ENCODE measurements at places on chromosomes 16 and 17.

- no peak for DNase-seq
Measured at GRCh38 chr17:51103050-51103449, 17.6 kb downstream of the SPAG9 start.

GRCh38 chr17:67504182-67504581 lies 127.1 kb downstream of the PITPNC1 start:
- no peak for DNase-seq

GRCh38 chr17:21418446-21419298 lies 42.5 kb downstream of the KCNJ12 start:
- no peak for DNase-seq

DNA sequence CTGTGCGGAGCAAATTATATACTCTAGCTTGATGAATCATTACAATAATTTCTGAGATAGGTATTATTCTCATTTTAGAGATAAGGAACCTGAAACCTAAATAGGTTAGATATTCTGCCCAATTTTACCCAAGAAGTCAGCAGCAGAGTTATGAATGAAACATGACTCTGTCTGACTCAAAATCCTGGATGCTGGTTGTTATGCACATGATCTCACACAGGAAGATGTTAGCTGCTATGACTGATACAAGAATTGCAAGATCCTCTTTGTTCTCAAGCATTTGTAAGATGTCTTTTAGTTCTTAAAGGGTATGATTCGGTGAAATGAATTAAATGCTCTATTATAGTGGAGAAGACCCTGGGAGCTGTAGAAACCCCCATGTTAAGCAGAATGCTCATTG lies 447.8 kb downstream of the KIF2B start:
- DNase-seq, result no peak

- no peak for DNase-seq
Measured at GRCh38 chr16:20344611-20345010, 7.9 kb downstream of the UMOD start.

DNA sequence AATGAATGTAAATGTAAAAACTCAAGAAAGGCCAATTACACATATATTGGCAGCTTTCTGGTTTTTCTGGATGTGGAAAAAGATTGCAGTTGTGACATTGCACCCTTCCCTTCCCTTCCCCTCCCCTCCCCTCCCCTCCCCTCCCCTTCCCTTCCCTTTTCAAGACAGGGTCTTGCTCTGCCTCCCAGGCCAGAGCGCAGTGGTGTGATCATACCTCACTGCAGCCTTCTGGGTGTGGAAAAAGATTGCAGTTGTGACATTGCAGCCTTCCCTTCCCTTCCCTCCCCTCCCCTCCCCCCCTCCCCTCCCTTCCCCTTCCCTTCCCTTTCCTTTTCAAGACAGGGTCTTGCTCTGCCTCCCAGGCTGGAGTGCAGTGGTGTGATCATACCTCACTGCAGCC lies 41.7 kb downstream of the PIK3R5 start:
- DNase-seq, result no peak

- peak; percentile 92 for DNase-seq
Measured at GRCh38 chr16:53091466-53092211, 36.8 kb downstream of the CHD9 start.

DNA sequence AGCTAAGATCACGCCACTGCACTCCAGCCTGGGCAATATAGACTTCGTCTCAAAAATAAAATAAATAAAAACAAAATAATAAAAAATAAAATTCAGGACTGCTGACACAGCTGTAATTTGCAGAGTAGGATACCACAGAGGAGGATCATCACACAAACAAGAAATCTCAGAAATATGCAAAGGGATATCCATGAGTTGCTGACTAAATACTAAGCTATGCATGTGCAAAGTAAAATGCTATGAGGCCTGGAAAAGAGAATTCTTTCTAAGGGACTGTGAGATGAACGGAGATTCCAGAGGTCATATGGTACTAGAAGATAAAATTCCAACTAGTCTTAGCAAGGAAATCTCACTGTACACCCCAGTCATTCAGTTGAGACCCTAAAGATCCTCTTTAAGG lies 74.8 kb downstream of the SLC39A11 start:
- DNase-seq, result no peak

GRCh38 chr16:1103636-1103980 lies 7.6 kb upstream of the C1QTNF8 start:
- DNase-seq, result no peak

GRCh38 chr17:4162775-4163466 lies 19.9 kb downstream of the CYB5D2 start:
- DNase-seq, result no peak

Measured in NCI-H1092 treated with DMSO at 0.1 percent for 48 hours (cell line).